ENCODE measurements at places on chromosomes 5 and 9.
A peak's percentile ranks its signal among the peaks of the same experiment; 100 is the strongest.

- peak; percentile 64 for DNase-seq
These were observed 425.1 kb downstream of the BNC2 start for GRCh38 chr9:16445141-16445920.

DNA sequence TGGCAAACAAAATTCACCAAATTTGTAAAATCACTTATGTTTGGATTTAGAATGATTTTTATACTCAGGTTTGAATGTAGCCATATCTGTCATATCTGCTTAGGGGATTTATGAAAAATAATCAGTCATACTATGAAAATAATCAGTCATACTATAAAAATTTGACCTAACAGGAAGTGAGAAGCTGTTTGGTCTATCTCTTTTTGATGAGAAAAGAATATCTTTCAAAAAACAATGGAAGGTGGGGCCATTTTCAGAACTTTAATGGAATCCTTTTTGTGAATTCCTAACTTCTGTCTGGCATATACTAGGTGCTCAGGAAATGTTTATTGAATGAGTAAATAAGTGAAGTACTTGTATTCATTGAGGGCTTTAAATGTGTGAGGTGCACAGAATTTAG, 70.1 kb downstream of the CWC27 start:
- DNase-seq = no peak

GRCh38 chr9:93522736-93523135, 53.6 kb upstream of the PHF2 start:
- DNase-seq = no peak

- DNase-seq = peak; percentile 77
These were observed 85.2 kb downstream of the MUSK start for GRCh38 chr9:110753731-110754231.

GRCh38 chr5:145975361-145976066, 39.1 kb downstream of the SH3RF2 start:
- peak; percentile 19 for DNase-seq

GRCh38 chr5:78162253-78162862, 132.1 kb downstream of the AP3B1 start:
- peak; percentile 32 for DNase-seq

DNA sequence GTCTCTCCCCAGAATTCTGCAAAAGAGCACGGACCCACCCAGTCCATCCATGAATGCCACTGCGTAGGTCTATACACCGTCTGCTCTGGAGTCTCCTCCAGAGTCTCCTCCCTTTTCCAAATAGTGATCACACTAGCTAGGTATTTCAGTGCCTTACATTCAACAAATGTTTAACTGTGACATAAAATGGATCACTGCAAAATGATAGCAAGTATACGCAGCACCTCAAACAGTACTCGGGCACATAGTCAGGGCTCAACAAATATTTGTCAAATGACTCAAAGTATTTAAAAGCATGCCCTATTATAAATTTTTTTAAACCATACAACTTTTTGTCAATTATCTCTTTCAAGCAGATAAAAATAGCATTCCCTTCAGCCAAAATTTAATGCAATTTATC, 60.5 kb downstream of the TLE1 start:
- no peak for DNase-seq

DNA sequence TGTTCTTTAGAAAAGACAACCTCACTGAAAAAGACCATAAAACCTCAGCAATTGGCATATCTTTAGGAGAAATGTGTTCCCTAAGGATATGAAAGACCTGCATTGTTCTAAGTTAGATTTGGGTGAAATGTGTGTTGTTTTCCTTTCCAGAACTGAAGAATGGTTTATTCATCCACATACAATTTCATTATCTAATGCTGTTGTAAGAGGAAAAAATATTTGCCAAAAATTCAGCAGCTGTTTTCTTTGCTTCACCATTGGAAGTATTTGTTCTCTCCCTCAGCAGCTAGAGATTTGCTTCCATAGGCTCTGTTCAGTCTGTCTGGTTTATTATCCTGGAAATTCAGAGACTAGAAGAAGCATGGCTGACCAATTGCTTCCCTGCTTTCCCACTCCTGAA, 150.9 kb downstream of the ISOC1 start:
- DNase-seq = no peak

- no peak for DNase-seq
These were observed 552.8 kb downstream of the SEMA5A start for GRCh38 chr5:8993031-8993430.

- DNase-seq = peak; percentile 54
These were observed 125.1 kb downstream of the PDE4D start for GRCh38 chr5:59768152-59769040.

- DNase-seq = peak; percentile 35
These were observed 318.2 kb downstream of the SLCO4C1 start for GRCh38 chr5:101977729-101978345.

DNA sequence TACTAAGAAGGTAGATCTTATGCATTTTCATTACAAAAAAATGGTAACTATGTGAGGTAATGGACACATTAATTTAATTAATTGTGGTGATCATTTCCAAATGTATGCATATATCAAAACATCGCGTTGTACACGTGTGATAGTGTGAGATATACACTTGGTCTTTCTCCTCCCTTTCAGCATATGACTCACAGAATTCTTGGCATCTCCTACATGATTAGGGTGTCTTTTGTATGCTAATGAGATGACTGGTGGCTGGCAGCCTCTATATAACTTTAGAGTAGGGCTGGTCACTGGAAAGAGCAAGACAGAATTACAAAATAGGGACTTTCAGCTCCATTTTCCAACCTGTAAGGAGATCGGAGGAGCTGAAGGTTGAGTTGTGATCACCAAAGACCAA, 1167.6 kb downstream of the CDH12 start:
- DNase-seq = no peak

GRCh38 chr5:41770799-41771198, 99.4 kb downstream of the OXCT1 start:
- DNase-seq = no peak

- DNase-seq = no peak
These were observed 130.9 kb upstream of the RASA1 start for GRCh38 chr5:87136733-87137132.

- no peak for DNase-seq
These were observed 59.2 kb downstream of the FOXI1 start for GRCh38 chr5:170164921-170165320.

DNA sequence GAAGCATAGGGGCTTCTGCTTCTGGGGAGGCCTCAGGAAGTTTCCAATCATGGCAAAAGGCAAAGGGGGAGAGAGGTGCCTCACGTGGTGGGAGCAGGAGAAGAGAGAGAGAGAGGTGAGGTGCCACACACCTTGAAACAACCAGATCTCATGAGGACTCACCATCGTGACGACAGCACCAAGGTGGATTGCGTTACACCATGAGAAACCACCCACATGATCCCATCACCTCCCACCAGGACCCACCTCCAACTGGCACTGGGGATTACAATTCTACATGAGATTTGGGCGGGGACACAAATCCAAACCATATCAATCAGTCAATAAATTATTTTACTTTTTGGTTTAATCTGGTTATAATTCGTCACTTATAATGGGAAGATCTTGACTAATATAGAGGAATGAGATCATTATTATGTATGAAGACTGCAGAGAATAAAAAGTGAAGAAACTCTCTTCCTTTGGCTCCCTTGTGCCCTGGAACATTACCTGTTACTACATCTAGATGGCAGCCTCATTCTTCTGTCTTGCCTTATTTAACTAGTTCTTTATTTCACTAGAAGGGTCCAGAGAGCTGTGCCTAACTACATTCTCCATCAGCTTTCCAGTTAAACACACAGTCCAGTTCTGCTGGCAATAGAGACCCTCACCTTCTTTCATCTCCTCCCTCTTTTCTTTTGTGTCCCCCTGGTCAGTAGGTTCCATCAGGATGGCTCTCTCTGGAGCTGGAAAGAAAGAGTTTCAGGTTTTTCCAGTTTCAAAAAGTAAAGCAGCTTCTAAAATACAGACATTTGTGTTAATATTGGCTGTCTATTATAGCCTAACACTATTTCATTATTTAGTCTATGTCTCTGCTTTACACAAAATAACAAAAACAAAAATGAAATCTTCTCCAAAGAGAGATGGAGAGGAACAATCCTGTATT, 21.7 kb upstream of the SPINK7 start:
- peak; percentile 3 for DNase-seq

GRCh38 chr5:170791325-170791954, 7.9 kb downstream of the GABRP start:
- DNase-seq = peak; percentile 56

DNA sequence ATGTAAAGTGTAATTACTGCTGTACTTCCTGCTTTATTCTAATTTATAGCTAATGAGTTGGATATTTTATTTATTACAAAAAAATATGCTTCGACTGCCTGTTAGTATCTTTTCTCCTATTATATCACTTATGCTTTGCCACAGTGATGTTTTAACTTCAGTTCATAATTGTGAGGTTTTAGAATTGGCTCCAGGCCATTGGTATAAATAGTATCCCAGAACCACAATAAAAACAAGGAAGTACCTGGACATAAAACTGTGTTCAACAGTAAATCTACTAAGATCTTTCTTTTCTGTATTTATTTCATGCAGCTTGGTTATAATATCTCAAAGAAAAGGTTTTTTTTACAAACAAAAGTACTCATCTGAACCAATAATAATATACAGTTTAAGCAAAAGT, 354.3 kb upstream of the CDH9 start:
- DNase-seq = no peak

GRCh38 chr9:86575825-86576525, 221.8 kb upstream of the TUT7 start:
- DNase-seq = no peak

GRCh38 chr5:103224894-103225246, 33.7 kb upstream of the MACIR start:
- no peak for DNase-seq

DNA sequence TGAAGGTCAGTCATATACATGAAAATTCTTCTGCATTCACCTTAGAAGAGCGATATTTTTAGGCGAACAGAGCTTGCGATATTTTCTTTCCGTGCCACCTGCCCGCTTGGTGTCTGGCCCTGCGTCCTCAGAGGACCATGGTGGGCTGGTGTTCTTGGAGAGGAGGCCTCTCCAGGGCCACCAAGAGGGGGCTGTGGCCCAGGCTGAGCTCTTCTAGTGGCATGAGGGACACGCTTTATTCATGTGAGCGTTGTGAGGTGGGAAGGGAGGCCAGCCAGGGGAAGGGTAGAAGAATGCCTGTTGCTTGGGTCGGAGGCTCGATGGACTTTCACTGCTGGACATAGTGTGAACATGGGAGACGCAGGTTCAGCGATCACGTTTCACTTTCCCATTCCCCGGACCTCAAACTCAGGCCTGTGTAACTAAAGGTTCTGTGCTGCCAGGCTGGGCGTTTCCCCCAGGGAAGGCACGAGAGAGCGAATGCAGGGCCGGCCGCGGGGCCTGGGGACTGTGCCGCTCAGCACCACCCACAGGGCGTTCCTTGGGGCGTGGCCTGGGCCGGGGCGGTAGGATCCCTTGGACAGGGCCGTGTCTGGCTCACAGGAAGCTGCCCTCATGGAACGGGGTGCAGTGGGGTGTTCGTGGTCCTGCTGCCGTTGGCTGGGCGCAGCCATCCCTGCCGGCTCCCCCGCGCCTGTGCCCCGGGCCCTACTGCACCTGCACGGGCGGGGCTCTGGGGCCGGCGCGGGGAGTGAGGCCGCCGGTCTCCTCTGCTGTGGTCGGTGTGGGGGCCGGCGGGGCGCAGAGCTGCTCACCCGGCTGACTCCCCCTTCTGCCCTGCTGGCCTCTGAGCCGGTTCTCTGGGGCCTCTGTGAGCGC, 40.7 kb upstream of the CLPTM1L start:
- peak; percentile 40 for DNase-seq

- DNase-seq = peak; percentile 10
These were observed 265.4 kb upstream of the VLDLR start for GRCh38 chr9:2356041-2356790.

GRCh38 chr5:148454576-148454975, 70.8 kb downstream of the FBXO38 start:
- DNase-seq = no peak

- no peak for DNase-seq
These were observed 32.3 kb upstream of the CDK5RAP2 start for GRCh38 chr9:120612218-120612617.

GRCh38 chr9:78167356-78167755, 68.5 kb upstream of the CEP78 start:
- DNase-seq = no peak

DNA sequence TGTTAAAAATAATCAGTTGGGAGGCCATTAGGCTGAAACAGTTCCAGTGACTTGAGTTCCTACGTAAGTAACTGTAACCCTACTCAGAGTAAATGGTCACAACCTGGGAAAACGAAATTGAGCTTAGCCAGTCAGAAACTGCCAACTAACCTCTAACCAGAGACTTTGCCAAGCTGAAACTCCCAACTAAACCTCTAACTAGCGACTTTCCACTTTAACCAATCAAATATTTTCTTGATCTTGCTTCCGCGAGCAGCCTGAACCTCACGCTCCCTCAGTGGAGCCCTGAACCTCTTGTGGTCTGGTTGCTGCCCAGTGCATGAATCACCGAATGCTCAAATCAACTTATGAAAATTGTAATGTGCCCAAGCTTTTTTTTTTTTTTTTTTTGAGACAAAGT, 156.2 kb downstream of the MED10 start:
- no peak for DNase-seq
